T1000 (cell line): ENCODE measurements at places on chromosomes 3 and 15.

GRCh38 chr3:105364128-105364527 lies 2.6 kb upstream of the ALCAM start:
- DNase-seq: no peak

DNA sequence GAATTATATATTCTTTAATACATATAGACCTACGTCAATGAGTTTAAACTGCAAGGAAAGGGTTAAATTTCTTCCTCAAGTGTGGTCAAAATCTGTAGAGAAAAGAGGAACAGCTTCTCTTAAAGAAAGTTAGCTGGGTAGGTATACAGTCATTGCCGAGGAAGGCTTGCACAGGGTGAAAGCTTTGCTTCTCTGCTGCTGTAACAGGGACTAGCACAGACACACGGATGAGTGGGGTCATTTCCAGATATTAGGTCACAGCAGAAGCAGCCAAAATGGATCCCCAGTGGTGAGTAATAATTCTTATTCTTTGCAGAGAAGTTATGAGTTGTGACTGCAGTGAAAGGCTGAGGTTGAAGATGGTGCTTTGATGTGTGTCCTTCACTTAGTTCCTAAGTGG lies at the start of gene CD86:
Gene CD86, plus strand, starts transcription at position 148 of the 400 bp plus-strand sequence. Its CDS starts 128 bp downstream, at position 276.
- no peak for DNase-seq

GRCh38 chr3:173920386-173920785 lies 522.8 kb downstream of the NLGN1 start:
- no peak for DNase-seq

DNA sequence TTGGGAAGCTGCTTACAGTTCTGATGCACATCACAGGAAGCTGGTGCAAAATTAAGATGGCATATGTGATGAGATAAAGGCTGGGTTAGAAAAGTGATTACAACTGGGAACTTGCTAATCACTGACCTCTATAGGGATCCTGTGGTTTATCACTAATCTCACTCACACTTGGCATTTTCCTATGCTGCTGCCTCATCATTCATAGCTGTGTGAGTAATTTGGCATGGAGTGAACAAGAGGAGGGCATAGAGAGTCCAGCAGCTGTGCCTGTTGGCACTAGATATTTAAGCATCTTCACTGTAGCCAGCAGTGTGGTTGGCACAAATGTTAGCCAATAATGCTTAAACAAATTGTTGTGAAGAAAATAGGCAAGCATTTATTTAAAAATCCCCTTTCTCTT lies 217.7 kb upstream of the CGNL1 start:
- no peak for DNase-seq

GRCh38 chr3:102235679-102236078 lies 199.1 kb upstream of the ZPLD1 start:
- no peak for DNase-seq

DNA sequence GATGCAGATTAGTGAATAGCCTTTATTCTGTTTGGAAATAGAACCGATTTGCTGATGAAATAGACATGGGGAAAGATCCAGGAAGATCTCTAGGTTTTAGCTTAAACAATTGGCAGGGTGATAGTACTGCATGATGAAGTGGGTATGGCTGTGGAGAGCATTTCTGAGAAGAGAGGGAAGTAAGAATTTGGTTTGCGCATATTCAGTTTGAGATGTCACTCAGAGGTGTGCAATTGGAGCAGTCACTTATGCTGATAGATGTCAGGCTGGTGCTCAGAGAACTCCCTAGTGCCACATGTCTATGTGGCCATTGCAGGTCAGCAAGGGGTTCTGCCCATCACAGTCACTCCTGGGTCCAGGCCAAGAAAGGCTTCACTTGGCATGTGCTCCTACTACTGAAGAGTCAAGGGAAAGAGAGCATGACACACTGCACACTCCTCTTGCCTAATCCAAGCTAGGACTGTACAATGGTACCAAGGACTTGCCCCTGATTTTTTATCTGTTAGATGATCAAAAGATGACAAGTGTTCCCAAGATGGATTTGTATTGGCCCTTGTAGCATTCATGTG lies 57.2 kb upstream of the ST8SIA2 start:
- DNase-seq: no peak

DNA sequence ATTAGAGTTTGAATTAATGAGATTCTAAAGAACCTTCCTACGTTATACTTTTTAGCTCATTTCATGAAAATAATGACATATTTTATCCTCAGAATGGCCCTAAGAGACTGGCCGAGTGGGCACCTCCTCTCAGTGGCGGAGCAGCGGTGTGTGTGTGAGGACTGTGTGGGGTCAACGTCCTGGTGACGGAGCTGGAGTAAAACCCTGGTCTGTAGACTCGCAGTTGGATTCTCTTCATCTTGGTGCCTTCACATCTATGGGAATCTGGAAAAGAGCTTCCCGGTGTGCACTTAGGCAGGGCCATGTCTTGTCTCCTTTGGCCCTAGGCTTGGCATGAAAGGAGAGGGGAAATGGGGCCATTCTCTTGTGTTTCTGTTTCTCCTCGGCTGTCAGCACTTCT lies 21.4 kb upstream of the PAQR5 start:
- DNase-seq: no peak

DNA sequence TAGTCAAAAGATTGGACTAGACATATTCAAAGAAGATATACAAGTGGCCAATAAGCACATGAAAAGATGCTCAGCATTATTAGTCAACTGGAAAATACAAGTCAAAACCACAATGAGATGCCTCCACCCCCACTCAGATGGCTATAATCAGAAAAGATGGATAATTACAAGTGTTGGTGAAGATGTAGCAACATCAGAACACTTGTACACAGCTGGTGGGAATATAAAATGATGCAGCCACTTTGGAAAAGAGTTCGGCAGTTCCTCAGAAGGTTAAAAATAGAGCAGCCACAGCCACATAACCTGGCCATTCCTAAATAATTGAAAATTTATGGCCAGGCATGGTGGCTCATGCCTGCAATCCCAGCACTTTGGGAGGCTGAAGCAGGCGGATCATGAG lies 38.4 kb downstream of the HEG1 start:
- DNase-seq: no peak

- no peak for DNase-seq
Observed at GRCh38 chr3:127147291-127147885, 45.5 kb upstream of the PRR23E start.

DNA sequence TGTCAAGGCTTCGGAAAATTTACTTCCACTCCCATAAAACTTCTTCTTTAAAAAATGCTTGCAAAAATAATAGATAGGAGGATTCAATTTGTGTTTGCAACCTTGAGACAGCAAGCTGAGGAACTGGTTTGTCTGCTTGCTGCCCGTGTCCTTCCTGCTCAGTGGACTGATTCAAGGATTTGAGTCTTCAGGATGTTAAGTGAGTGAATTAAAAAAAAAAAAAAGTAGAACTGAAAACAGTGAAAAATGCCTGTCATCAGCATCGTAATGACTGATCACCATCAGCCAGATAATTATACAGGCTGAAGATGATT lies 453.7 kb downstream of the FGF12 start:
- DNase-seq: no peak

GRCh38 chr15:46301826-46302225 lies 667.0 kb downstream of the SQOR start:
- no peak for DNase-seq

DNA sequence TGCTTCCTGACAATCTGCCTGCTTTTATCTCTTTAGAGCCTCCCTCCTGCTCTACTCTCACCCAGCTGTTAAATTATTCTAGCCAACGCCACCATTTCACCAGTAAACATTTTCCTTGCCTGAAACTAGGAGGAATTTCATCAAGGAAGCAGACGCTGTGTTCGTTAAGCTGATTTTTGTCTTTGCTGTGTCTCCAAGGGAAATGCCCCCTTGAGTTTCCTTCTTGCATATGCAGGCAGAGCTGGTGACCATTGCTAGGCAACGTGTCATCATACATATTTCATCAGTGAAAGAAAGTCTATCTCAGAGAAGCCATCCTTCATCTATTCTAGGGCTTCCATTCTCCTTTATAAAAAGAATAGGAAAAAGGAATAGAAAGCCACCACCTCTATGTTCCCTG lies 87.0 kb upstream of the ST8SIA2 start:
- no peak for DNase-seq

DNA sequence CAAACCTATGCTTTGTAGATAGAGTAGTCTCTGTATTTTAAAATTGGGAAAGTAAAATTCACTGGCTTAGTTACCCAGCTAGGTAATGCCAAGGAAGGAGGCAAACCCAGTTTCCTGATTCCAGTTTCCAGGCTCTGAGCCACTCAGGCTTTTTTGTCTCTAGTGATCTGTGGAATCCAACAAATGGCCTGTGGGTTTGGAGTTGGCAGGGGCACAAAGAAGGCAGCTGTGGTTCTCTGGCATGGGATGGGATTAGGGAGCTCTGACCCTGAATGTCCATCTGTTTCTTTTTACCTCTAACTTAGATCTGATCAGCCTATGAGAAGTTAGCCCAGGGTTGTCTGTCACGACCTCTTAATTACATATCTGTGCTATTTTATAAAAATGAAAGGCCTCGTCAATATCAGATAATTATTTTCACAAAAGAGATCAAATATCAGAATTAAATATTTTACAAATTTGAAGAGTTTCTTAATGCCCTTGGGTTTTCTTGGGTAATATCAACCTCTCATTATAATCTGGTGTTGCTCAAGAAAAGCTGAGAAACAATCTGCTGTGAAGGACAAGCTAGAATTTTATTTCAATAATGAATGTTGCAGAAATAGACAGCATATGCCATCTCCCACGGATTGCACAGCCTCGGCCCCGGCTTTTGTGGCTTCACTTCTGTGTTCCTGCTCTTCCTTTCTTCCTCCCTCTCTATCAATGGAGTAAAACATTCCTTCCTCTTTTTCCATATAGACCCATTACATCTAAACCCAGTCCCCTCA lies 63.7 kb upstream of the DAZL start:
- DNase-seq: no peak

DNA sequence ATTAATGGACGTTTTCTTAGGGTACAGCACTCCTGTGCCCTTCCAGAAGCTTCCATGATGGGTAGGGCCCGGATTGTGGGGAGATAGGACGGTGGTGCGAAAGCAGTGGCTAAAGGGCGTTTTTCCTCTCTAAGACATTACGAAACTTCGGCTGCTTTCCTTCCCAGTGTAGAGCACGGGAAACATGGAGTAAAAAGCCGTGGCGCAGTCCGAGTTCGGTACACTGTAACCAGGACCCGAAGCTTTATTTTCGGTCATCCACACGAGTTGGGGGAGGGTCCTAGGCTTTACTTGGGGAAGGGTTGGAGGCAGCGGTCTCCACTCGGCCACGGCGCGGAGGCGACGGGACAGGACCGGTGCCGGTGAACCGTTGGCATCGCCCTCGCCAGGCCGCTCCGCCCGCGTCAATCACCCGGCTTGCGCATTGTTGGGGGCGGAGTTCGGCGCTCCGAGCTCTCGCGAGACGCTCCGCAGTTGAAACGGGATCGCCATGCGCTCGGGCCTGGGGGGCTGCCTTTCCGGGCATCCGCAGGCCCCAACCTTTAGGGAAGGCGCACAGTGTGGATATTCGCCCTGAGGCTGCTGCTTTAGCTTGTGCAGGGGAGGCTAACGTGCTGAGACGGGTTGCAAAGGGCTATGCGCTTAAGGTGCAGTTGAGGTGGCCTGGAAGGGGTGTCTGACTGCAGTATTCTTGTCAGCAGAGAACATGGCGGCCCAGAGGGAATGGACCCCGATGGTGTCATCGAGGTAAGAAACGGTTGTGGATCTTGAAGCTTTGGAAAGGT lies 546 bp downstream of the EIF4A2 start:
- DNase-seq: peak; percentile 76
